ENCODE measurements at places on chromosomes 12 and 14.

- DNase-seq, result no peak
Observed at GRCh38 chr14:101869217-101869616, 95.2 kb upstream of the DYNC1H1 start.

DNA sequence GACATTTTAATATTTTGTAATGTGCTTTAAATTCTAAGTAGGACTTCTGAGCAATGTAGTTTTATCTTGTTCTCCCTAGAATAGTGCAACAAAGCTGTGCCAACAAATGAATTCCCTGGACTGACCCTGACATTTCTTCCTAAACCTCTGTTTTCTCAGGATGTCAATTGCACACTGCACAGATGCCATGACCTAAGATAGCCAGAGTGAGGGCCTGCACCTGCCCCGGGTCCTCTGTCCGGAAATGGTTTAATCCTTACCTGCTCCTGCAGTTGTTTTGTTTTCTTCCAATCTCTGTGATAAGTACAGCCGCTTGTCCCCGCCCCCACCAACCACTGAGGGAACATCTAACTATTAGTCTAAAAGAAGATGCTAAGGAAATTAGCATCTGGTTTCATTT, 831.5 kb downstream of the GALC start:
- DNase-seq, result no peak

DNA sequence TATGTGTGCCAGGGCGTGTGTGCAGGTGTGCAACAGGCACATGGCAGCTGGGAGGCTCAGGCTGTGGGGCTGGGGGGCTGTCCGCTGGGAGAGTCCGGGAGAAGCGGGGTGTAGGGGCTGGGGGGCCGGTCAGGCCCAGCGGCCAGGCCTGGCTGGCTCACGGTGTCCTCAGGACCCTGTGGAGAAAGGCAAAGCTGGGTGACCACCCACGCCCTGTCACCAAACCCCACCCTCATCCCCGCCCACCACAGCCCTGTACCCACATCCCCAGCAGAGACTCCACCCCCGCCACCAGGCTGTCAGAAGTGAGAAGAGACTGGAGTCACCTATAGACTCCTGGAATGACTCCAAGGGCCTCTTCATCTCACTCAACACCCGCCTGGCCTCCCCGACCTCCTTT, 85.3 kb downstream of the SCARB1 start:
- DNase-seq, result no peak

DNA sequence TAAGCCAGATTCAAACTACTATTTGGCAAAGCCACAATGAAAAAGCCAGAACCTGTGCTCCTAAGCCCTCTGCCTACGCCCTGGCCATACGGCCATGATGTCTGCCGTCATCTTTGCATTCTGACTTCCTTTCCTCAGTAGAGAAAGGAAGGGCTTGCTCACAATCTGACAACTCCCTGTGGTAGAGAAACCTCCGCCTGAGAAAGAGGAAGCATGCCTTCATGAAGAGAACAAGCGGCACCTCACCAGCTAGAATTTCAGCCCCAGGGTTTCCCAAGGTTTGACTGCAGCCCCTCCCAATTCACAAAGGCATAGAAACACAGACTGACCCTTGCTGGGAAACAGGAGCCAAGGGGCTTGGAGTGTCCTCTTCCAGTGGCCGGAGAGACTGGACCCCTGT, 25.7 kb downstream of the TEP1 start:
- no peak for DNase-seq

- no peak for DNase-seq
Observed at GRCh38 chr14:60094306-60094897, 2.7 kb downstream of the PCNX4 start.

DNA sequence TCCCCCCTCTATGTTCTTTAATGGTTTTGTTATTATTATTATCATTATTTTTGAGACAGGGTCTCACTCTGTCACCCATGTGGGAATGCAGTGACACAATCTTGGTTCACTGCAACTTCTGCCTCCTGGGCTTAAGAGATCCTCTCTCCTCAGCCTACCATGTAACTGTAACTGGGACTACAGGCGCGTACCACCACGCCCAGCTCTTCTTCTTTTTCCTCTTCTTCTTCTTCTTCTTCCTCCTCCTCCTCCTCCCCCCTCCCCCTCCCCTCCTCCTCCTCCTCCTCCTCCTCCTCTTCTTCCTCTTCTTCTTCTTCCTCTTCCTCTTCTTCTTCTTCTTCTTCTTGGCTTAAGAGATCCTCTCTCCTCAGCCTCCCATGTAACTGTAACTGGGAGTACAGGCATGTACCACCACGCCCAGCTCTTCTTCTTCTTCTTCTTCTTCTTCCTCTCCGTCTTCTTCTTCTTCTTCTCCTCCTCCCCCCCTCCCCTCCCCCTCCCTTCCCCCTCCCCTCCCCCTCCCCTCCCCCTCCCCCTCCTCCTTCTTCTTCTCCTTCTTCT, 5.4 kb upstream of the KRT7 start:
- no peak for DNase-seq

DNA sequence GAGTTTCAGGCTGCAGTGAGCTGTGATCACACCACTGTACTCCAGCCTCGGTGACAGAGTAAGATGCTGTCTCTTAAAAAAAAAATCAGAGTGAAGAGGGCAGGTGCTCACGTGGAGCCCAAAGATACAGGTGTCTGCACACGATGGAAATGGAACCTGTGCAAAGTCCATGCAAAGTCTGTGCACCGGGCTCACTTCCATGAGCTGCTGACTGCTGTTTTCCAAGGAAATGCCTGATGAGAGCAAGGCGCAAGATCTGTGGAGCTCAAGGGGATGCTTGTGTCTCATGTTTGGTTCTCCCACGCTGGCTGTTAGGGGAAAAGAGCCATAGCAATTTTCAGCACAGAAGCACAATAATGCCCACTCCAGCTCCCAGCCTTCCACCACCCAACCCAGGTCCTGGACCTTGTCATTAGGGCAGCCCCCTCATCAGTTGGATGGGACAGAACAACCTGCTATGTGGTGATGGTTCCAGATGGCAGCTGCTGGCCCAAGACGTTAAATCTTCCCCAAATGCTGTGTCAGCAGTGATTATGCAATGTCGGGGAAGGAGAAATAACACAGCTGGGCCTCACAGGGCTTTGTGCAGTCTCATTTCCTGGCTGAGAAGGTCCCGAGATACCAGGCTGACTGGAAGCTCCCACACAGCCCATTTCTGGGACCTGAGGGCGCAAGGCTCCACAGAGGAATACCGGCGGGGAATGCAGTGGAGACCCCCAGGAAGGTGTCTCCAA, 27.9 kb upstream of the DICER1 start:
- DNase-seq, result peak; percentile 77

DNA sequence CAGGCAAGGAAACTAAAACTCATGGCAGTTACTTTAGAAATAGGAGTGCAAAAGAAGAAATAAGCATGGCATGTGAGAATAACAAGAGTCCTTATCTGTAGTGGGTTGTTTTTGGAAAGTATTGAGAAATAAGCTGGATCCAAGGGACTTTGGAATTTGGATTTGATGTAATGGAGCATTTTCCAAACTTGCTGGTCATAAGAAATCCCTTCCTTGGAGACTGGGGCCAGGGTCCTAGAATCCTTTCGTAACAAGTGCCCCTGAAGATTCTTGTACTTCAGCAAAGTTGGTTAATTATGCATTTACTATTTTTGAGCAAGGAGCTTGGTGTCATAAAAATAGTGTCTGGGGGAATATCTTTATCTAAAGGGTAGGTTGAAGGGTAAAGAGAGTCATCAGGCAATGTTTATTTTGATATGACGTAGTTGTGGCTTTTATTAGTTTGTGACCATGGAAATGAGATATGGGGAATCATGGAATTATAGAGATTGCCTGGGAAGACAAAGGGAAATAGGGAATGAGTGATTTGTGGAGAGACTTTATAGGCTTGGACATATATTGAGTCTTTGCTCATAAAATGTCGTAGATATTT, 53.9 kb downstream of the WNK1 start:
- no peak for DNase-seq

- no peak for DNase-seq
Observed at GRCh38 chr12:5524116-5524768, 92.3 kb downstream of the NTF3 start.

DNA sequence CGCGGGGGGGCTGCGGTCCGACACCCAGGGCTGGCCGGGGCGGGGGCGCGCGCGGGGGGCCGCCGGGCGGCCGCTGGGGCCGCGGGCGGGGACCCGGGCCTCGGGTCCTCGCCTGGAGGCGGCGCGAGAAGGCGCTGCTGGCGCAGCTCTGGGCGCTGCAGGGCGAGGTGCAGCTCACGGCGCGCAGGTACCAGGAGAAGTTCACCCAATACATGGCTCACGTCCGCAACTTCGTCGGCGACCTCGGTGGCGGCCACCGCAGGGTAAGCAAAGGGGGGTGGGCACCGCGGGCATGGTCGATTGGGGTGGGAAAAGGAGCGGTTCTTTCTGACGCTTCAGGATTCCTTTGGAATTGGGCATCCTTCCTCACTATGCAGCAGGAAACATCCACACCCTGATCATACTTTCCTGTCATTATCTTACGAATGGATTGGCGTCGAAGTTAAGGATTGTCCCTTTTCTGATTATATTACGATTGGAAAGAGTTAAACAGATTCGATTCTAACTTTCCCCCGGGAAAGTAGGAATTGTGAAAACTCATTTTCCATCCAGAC, 798 bp downstream of the PDZRN4 start:
- DNase-seq, result no peak

DNA sequence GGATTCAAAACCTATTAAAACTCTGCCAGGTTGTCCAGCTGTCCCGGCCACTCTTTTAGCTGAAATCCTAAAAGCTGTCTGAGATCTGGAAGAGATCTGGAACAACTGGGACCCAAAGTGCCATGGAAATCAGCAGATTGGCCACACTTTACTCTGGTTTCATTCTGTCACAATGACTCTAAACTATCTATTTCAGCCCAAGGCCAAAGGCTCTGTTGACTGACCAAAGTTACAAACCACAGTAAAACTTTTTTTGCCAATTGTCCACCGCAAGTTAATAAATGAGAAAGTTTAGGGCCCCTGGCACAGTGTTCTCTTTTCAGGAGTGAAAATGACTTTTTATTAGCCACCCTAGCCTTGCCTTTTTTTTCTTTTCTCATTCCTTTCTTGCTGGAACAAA, 113.4 kb upstream of the CPM start:
- DNase-seq, result no peak

- peak; percentile 10 for DNase-seq
Observed at GRCh38 chr14:97602438-97603117, 805.4 kb downstream of the VRK1 start.

Measured in right lung (tissue), 10 donors.